ENCODE measurements at places on chromosomes 6 and 20.

DNA sequence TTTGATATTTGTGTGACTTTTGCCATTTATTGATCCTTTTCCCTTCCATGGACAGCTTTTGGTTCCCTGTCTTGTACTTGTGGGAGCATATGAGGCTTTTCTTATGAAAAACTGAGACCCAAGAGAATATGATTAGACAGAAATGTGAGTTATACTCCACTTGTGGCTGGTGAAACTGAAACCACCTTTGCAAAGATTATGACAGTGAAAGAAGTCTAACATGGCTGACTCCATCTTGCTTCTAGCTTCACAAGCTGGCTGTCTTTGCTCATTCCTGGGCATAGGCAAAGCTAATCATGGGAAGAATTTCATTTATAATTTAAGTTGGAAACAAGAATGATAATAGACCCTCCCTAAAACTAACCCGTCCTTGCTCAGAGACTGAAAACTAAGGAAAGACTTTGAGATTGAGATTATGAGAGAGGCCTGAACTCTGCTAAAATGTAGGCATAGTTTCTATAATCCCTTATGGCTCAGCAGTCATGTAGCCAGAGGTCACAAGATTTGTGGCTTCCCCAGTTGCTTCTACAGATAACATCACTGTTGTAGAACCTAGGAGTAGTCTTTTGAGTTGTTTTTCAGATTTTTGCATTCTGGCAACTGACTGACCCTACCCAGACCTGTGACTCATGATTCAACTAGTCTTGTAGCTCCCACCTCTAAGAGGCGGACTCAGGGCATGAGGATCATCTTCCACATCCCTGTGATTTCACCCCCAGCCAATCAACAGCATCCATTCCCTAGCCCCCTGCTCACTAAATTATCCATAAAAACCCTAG, 50.9 kb upstream of the CD2AP start:
- no peak for DNase-seq
- no peaks in the 10 kb centered on the region for H3K27me3 ChIP-seq
- H3K4me1 ChIP-seq, result no peaks in the 10 kb centered on the region
- H3K4me3 ChIP-seq, result no peak overlapping the region

DNA sequence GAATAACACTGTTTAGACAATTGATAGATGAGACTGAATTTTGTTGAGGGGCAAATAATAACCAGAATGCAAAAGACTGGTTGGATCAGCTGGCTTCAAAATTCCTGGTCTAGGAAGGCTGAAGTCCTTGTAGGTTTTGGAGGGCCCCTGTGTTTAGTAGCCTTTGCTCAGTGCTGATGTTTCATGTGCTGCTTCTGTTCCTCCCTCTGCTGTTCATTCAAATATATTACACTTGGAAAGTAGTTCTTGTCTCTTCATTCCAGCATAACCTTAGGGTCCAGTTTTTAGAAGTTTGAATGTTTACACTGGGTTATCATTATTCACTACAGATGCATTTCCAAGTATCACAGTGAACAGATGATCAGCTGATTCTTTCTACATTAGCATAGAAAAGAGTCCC, 72.5 kb downstream of the FLRT3 start:
- no peaks in the 10 kb centered on the region for H3K36me3 ChIP-seq
- no peaks in the 10 kb centered on the region for H3K4me1 ChIP-seq
- H3K27me3 ChIP-seq, result no peaks in the 10 kb centered on the region
- H3K27ac ChIP-seq, result no peak overlapping the region

GRCh38 chr6:134105940-134106339, 53.5 kb upstream of the SLC2A12 start:
- H3K36me3 ChIP-seq, result no peaks in the 10 kb centered on the region
- no peak overlapping the region for H3K27ac ChIP-seq
- H3K4me3 ChIP-seq, result no peak overlapping the region
- no peak for DNase-seq
- H3K4me1 ChIP-seq, result no peaks in the 10 kb centered on the region

- H3K27ac ChIP-seq, result no peak overlapping the region
- no peak overlapping the region for H3K4me3 ChIP-seq
- H3K27me3 ChIP-seq, result no peaks in the 10 kb centered on the region
- peaks cover 11% of the 10 kb centered on the region for H3K4me1 ChIP-seq
- no peaks in the 10 kb centered on the region for H3K36me3 ChIP-seq
Measured at GRCh38 chr6:158564243-158565121, 4.6 kb downstream of the TMEM181 start.

DNA sequence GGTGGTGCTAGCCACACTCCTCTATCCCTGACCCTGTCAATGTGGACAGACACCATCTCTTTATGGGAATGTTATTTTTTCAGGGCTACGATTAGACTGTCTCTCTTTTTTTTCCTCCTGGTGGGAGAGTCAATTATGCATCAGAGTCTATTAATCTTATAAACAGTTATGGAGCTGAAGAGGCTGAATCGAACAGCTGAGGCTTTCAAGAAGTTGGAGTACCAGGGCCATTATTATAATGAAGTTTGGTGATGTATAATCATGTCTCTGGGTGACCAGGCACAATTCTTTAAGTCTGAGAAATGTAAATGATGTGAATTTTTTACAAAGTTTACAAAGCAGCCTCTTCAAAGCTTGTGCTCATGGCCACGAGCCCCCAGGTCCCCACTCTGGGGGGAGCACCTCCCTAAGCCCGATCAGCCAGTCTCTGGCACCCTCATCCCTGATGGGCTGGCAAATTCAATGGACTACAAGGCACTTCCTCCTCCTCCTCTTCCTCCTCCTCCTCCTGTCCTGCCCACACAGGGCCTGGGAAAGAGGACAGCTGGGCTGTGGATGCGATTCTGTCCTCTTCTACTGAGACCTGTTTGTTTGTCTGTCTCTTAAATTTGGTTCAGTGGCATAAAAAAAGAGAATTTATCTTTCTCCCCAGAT, 43.9 kb upstream of the QKI start:
- DNase-seq, result no peak
- no peaks in the 10 kb centered on the region for H3K27me3 ChIP-seq
- no peaks in the 10 kb centered on the region for H3K36me3 ChIP-seq
- H3K4me1 ChIP-seq, result no peaks in the 10 kb centered on the region

DNA sequence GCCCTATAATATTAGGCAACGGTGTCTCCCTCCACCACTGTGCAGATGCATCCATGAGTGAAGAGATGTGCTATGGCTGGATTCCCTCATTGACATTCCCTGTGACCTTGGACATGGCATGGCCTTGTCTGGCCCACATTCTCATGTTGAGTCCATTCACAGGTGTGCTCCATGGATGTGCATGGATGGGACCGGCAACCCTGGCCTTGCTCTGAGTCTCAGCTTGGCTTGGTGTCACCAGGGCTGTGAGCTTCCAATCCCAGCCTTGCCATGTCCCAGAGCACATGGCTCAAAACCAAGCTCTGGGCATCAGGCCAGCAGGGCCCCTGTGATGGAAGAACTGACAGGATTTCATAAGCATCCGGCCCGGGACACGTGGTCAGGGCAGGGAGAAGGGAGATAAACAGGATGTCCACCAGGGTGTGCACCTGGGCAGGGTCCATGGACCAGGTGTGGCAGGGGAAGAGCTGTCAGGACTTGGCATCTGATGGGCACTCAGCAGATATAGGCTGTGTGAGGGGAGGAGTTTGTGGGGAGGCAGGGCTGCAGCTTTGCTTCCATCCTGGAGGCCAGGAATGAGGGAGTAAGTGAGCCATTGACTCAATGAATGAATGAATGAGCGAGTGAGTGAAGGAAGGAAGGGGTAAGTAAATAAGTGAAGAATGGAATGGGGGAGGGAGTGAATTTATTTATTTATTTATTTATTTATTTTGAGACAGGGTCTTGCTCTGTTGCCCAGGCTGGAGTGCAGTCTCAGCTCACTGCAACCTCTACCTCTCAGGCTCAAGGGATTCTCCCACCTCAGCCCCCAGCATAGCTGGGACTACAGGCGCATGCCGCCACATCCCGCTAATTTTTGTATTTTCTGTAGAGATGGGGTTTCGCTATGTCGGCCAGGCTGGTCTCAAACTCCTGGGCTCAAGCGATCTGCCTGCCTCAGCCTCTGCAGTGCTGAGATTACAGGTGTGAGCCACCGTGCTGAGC, 15.7 kb downstream of the NRSN2 start:
- DNase-seq, result peak; percentile 65
- no peaks in the 10 kb centered on the region for H3K27me3 ChIP-seq
- no peak overlapping the region for H3K4me3 ChIP-seq
- H3K36me3 ChIP-seq, result no peaks in the 10 kb centered on the region
- H3K27ac ChIP-seq, result no peak overlapping the region

- H3K27ac ChIP-seq, result no peak overlapping the region
- DNase-seq, result no peak
- no peak overlapping the region for H3K4me3 ChIP-seq
- peaks cover 21% of the 10 kb centered on the region for H3K4me1 ChIP-seq
- no peaks in the 10 kb centered on the region for H3K27me3 ChIP-seq
- no peaks in the 10 kb centered on the region for H3K36me3 ChIP-seq
Measured at GRCh38 chr6:106252687-106253086, 72.9 kb downstream of the ATG5 start.

DNA sequence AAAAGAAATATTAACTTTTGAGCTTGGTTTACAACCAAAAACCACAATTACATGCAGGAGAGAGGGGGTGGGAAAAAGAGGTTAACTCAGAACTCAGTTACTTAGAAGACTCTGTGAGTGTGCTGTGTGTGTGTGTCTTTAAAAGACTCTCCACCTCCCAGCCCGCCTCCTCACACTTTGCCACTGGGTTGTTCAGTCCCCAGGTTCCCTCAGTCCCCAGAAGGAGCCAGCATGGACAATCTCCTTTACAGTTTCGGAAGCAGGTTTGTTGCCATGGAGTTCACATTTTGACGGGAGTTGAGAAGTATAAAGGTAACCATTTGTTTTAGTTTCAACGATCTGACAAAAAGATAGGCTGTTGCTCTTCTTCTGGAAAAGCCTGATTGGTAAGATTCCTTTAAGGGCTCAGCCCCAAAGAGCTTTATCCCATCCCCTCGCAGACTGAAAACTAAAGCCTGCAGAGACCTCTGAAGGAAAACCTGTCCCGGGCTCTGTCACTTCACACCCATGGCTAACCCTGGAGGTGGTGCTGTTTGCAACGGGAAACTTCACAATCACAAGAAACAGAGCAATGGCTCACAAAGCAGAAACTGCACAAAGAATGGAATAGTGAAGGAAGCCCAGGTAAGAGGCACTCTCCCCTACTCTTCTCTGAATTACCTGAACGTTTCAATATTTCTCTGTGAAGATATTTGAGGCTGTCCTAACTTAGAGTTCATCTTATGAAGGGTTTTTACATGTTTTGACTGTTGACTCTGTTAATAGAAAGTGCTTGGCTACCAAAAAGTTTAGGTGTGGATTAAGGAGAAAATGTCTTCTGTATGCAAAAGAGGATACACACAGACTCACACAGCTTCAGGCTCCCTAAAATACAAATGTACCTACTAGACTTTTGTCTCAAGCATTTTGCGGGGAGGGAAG, at the start of gene SPTLC3:
Gene SPTLC3, plus strand, starts transcription at position 212 of the 921 bp plus-strand sequence. Its CDS starts 296 bp downstream, at position 508.
- H3K27me3 ChIP-seq, result no peaks in the 10 kb centered on the region
- H3K36me3 ChIP-seq, result no peaks in the 10 kb centered on the region
- H3K27ac ChIP-seq, result peak within 1 kb of the TSS; percentile 12
- H3K4me1 ChIP-seq, result peaks cover 5% of the 10 kb centered on the region
- peak within 1 kb of the TSS; percentile 45 for H3K4me3 ChIP-seq
- DNase-seq, result no peak

DNA sequence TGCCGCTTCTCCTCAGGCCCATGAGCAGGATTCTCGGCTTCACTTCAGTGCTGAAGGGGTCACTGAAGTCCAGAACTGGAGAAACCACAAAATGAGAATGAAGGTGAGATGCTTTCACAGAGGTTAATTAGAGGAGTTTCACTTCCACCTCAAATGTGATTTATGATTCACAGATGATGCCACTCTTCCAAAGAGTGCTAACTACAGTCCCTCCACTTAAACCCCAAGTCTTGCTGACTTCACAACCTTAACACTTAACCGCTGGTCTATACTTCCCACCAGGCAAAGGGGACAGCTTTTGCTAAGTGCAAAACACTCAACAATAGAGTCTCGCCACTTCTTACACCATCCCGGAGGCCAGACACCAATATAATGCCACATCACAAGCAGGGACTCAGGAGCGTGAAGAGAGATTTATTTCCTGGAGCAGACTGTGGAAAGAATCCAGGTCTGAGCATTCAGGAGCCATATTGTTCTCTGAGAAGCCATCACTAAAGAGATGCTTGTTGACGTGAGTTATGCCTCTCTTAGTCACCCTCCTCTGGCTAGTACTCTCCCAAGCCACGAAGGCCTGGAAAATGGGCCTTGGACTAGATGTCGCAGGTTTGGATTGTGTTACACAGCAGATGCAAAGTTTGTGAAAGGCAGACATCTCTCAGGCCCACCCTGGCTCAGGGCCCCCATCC, 24.4 kb downstream of the RRAGD start:
- H3K36me3 ChIP-seq, result no peaks in the 10 kb centered on the region
- no peaks in the 10 kb centered on the region for H3K27me3 ChIP-seq
- H3K4me1 ChIP-seq, result peaks cover 62% of the 10 kb centered on the region
- H3K27ac ChIP-seq, result peak overlapping the region; percentile 75

DNA sequence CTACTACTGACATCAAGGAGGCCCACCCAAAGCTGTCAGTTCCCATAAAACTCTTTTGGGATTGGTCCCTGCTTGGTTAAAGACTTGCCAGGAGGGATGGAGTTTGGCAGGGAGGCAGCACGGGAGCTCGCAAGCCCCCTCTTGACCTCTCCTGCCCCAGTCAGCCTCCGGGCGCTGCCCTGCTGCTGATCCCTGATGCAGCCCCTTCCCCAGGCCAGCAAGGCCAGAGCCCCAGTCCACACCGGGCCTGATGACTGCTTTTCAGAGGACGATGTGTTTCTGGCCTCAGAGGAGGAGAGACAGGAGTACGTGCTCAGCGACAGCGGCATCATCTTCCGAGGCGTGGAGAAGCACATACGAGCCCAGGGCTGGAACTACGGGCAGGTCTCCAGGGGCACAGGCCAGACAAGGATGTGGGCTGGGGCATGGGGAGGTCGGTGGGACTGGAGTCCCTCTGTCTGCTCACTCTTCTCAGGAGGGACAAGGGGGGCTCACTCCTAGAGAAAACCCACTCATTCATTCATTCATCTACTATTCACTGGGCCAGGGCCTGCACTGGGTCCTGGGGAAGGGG, 15.6 kb downstream of the TGM6 start:
- no peaks in the 10 kb centered on the region for H3K4me1 ChIP-seq
- no peak overlapping the region for H3K27ac ChIP-seq
- H3K27me3 ChIP-seq, result no peaks in the 10 kb centered on the region
- H3K4me3 ChIP-seq, result no peak overlapping the region
- DNase-seq, result no peak
- H3K36me3 ChIP-seq, result no peaks in the 10 kb centered on the region

DNA sequence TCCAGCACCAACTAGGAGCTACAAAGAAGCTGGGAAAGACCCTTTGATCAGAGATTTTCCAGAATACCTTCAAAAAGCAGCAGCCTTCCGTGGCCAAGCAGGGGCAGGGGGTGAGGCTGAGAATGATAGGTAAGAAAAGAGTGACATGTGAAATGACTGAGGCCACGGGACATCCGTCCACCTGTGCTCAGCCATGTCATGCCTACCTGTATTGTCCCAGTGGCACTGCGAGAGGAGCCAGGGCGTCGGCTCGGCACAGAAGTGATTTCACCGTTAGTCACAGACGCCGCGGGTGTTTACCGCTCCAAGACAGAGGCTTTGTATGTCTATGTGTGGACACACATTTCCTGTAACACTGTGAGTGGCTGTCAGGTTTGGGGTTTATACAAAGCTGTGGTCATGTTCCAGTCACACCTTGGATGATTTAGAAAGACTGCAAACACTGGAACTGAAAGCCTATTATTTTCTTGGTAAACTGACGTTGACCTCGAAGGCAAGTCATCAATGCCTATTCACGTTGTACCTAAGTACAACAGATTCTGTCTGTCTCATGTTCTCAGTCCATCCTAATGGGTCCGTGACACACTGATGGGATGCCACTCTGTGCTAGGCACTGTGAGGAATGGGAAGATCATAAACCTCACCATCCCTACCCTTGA, 32.1 kb upstream of the JAG1 start:
- H3K4me3 ChIP-seq, result no peak overlapping the region
- no peak overlapping the region for H3K27ac ChIP-seq
- H3K27me3 ChIP-seq, result no peaks in the 10 kb centered on the region
- DNase-seq, result no peak
- H3K36me3 ChIP-seq, result no peaks in the 10 kb centered on the region
